Nephron progenitor cell (in vitro differentiated cells): ENCODE measurements at places on chromosomes 4 and X.
A peak's percentile ranks its signal among the peaks of the same experiment; 100 is the strongest.

DNA sequence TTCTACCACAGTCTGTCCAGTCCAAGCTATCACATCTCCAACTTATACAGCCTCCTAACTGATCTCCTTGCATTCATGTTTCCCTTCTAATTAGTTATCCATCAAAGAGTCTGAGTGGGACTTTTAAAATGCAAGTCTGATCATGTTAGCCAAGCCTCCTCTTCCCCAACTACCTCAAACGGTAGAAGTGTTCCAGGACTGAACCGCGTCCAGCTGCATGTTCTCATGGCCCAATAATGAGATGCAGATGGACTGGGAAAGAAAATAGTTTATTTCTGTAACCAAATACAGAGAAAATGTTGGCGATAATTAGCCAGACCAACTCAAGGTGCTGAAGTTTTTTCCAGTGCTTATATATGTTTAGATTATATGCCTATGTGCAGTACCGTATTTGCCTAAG is 46.6 kb upstream of the PPP1R2C start:
- DNase-seq: no peak

DNA sequence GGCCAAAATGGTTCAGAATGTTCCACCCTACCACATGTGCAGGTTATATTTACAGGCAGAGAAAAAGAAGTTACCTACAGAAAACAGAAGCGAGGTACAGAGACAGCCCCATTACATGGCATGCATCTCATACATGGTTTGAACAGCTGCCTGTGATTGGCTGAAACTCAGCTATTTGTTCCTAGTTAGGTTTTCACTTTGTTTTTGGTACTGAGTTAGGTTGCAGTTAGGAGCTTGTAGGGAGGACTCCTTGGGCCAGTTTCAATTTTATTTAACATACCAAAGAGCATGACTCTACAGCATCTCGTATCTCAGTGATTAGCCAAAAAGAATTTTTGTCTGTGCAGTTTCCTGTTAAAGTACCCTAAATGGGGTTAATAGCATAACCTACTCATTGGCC is 392.0 kb downstream of the MAPK10 start:
- DNase-seq: no peak

GRCh38 chr4:174086829-174087799 is 196.4 kb downstream of the FBXO8 start:
- DNase-seq: peak; percentile 11

GRCh38 chrX:107619885-107620322 is 8.4 kb upstream of the PRPS1 start:
- no peak for DNase-seq

GRCh38 chrX:34299451-34299967 is 167.4 kb upstream of the FAM47A start:
- no peak for DNase-seq

DNA sequence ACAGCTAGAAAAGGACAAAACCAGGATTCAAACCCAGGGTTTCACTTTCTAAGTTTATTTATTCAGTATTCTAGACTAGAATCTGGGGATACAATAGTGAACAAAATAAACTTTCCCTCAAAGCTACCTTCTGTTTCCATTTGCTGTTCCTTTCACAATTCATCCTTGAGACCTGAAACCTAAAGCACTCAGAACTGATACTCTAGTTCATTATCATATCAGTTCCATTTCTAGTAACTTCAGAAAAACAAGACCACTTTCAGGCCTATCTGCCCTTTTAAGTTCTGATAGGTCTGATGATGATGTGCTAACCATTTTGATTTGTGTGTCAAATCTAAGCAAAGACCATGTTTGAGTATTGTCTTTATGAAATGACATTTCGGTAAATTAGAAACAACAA is 7.8 kb upstream of the XK start:
- DNase-seq: no peak

GRCh38 chr4:47213971-47214370 is 182.6 kb downstream of the GABRB1 start:
- DNase-seq: no peak

DNA sequence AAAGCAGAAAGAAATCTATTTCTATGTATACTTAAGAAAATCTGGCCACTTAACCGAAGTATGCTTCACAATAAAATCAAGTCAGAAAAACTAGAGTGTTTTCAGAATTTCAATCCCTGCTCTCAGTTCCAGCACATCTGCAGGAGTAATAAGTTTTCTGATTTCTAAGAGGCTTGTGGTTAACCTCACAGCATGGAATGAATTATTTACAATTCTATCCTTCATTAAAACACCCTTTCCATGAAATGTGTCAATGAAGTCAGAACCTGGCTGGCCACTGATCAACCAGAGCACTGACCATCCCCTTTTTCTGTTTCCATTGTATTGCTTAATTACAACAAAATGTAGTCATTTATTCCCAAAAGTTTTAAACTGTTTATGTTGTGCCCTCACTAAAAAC is 781.4 kb upstream of the INTU start:
- DNase-seq: no peak

- no peak for DNase-seq
Measured at GRCh38 chr4:15349531-15349935, 78.3 kb upstream of the C1QTNF7 start.

DNA sequence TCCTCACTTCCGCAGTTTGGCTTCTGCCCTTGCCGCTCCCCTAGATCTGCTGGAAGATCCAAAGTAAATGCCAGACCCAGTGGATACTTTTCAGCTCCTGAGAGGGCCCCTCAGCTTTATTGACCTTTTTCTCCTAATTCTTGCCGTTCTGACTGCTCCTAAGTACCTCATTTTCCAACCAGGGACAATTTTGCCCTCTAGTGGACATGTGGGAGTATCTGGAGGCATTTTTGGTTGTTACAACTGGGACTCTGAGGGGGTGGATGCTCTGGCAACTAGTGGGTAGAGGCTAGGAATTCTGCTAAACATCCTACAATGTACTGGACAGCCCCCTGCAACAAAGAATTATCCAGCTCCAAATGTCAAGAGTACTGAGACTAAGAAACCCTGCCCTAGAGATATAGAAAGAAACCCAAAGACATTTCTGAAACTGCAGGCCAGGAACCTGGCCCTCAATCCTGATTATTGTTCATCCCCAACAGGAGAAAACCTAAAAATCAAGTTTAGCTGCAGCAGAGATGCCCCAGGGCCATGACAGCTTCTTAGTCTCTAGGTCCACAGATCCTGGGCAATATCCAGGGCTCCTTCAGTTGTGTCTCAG is 3.4 kb downstream of the TEX13B start:
- DNase-seq: no peak

DNA sequence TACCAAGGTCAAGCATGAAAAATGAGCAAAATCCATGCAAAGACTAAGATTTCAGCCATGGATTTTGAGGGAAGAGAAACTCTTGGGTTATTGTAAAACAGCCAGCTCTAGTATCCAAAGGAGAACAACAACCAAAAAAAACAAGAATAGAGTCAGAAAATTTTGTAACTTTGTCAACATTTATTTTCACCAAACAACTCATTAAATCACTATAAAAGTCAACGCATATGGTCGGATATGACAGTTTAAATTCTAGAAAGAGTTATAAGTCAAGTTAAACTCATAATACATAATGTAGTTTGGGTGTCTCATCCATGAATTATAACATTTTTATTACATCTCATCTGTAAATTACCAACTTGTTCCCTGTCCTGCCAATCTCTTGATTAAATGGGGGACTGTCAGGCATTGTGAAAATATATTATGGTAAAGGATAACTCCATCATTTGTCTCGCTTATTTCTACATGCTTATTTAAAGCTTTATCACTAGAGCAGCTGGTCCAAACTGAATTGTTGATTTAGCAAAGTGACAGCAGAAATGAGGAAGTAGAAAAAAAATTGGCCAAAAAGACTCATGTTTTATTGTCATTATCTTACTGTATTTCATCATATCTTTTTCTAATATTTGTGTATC is 224.8 kb upstream of the NOCT start:
- DNase-seq: no peak

DNA sequence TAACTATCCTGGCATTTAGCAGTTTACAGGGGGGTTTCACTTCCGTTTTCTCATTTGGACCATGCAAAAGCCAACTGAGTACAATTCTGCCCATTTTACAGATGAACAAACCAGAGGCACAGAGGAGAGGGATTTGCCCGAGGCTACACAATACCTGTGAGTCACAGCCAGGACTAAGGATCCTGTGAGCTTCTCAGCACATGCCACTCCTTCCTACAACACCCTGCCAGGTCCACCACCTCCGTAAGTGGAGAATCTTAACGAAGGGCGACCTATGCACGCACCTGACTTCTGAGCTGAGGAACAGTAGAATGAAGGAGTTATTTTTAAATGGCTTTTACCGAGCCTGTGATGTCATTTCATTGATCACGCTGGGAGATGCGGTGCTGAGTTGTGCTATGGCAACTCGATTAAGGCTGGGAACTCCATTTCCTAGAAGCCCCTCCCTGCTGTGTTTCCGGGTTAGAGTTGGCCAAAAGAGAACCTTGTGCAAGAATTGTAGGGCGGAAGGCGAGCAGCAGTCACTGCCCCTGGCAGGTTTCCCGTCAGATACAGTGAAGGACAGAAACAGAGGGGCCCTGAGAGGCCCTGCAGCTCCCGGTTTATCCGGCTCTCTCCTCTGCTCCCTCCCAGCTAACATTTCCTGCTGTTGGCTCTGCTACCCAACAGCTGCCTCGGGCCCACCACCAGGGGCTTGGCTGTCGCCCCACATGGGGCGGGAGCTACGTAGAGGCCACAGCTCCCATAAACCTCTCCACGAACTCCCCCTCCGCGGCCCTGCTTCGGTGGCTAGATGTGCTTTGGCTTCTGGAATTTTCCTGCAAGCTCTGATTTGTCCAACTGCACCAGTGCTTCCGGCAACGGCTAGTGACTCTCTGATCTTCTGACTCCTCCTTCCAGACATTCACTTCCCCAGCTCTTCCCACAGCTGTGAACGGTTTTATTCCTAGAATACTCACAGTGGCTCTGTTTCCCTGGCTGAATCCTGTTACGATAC is 75.1 kb upstream of the USP9X start:
- DNase-seq: peak; percentile 29

GRCh38 chr4:40309250-40309774 is 25.8 kb upstream of the CHRNA9 start:
- DNase-seq: peak; percentile 92

- no peak for DNase-seq
Measured at GRCh38 chrX:97320305-97320704, 436.6 kb downstream of the RPA4 start.

GRCh38 chr4:106246441-106246840 is 69.6 kb downstream of the TBCK start:
- DNase-seq: no peak

- no peak for DNase-seq
Measured at GRCh38 chr4:89868999-89869589, 25.6 kb upstream of the MMRN1 start.

DNA sequence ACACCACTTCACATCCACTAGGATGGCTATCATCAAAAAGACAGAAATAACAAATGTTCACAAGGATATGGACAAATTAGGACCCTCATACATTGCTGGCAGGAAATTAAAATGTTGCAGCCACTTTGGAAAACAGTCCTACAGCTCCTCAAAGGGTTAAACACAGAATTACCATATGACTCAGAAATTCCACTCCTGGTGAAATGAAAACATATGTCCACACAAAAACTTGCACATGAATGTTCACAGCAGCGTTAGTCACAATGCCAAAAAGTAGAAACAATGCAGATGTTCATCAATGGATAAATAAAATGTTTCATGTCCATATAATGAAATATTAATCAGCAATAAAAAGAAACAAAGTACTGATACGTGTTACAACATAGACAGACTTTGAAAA is 15.1 kb downstream of the S100G start:
- no peak for DNase-seq

DNA sequence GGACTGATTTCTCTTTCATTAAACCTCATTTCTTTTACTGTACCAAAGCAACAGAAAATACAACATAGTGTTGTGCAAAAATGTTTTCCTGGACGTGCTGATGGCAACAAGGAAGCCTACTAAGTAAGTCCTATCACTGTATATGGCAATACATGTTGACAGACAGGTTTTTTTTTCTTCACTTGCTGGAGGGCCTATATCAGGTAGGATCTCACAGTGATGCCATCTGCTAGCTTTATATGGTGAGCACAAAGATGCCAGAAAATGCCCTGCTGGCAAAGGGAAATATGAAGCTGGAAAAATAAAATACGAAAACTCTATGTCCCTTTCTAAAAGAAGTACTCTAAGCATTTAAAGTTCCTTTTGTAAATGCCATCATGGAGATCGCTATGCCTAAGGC is 119.0 kb upstream of the PDLIM3 start:
- no peak for DNase-seq

DNA sequence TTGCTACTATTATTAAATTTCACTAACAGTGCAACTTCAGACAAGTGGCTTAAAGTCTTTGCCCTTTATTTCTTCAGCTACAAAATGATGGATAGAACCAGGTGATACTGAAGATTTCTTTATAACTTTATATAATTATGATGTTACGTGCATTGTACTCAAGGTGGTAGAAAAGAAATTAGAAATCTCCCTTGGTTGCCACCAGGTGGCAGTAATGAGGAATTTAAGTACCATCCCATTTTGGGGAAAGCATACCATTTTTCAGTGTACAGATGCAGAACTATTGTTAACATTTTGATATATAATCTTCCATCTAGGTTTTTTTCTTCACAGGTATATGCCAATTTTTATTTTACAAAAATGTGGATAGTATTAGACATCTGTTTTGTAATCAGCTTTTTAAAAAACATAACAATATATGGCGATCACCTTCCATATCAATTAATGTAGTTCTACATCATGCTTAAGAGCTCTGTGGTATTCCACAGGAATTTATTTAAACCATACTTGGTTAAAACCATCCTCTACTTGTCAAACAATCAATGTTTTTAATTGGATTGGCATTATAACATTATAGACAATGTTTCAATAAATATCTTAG is 37.7 kb upstream of the RAB33B start:
- DNase-seq: peak; percentile 5

DNA sequence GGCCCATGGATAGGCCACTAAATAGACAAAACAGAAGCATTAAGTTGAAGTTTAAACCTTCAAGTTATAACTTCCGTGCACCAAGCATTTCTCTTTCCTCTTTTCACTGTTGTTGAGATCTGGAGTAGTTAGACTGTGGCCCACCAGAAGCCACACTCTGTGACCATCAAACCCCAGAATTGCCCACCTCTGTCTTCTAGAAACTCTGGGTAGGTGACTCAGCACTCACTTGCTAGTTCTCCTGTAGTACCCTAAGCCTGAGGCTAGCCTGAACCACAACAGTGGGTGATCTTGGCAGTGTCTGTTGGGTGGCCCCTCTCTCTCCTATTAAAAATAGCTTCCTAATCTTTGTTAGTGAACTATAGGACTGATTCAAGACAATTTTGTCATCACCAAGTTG is 24.6 kb upstream of the CD40LG start:
- DNase-seq: no peak
